ENCODE measurements at places on chromosomes 16 and 17. TPM values are rescaled to one million over a fixed set of nuclear protein-coding genes. Genes with fewer than 3 reads are reported as not detected.

DNA sequence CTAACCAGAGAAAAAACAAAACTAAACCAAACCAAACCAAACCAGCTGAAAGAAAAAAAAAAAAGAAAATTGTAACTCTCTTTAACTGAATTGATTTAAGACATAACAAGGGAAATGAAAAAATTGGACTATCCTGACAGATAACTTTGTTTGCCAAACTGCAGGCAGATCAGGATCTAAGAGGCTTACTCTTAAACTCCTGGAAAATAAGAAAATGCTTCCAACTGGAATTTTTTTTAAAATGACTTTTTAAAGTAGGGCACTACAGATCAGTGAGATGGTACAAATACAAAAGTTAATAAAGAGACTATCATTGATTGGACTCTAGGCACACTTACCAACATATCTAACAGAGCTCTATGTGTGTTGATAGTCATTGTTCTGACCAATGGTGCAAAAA, 125.5 kb upstream of the KCNJ16 start:
- no peak for DNase-seq

- DNase-seq, result peak; percentile 99
Measured at GRCh38 chr17:82414548-82415281, 3.4 kb upstream of the HEXD start.

The DPEP2 gene
- total RNA-seq, result 0.33 TPM

The STX1B gene
- total RNA-seq, result 4.1 TPM
